ENCODE measurements at places on chromosomes 12 and 14.

GRCh38 chr14:101877766-101878165 is 86.6 kb upstream of the DYNC1H1 start:
- no peak overlapping the region for H3K4me3 ChIP-seq
- no peak for DNase-seq

GRCh38 chr12:67415473-67415872 is 146.3 kb downstream of the CAND1 start:
- H3K4me1 ChIP-seq, result no peaks in the 10 kb centered on the region
- no peak for DNase-seq
- peaks cover 2% of the 10 kb centered on the region for H3K27me3 ChIP-seq
- H3K4me3 ChIP-seq, result no peak overlapping the region
- no peaks in the 10 kb centered on the region for H3K36me3 ChIP-seq

GRCh38 chr14:56112781-56113180 is 5.4 kb upstream of the PELI2 start:
- DNase-seq, result no peak
- peaks cover 23% of the 10 kb centered on the region for H3K27me3 ChIP-seq
- H3K27ac ChIP-seq, result no peak overlapping the region

DNA sequence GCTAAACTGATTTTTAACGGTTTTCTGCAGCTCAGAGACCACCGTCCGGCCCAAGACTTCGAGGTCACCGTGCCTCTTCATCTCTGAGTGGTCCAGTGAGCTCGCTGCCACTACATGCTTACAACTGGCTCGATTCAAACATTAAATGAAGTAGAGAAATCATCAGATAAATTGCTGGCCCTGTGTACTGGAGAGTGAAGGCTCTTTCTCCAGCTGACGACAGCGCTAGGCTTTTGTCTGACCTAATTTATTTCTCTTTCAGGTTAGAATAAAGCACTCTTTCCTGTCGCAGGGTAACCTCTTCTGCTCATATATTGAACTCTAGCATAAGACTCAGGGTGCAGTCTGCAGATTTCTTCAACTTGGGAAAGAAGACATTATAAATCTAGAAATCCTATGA is 6.4 kb downstream of the BCL11B start:
- DNase-seq, result no peak
- peak overlapping the region; percentile 99 for H3K4me3 ChIP-seq
- peak overlapping the region; percentile 100 for H3K27ac ChIP-seq
- no peaks in the 10 kb centered on the region for H3K27me3 ChIP-seq
- H3K36me3 ChIP-seq, result peaks cover 29% of the 10 kb centered on the region
- H3K4me1 ChIP-seq, result peaks cover 81% of the 10 kb centered on the region

DNA sequence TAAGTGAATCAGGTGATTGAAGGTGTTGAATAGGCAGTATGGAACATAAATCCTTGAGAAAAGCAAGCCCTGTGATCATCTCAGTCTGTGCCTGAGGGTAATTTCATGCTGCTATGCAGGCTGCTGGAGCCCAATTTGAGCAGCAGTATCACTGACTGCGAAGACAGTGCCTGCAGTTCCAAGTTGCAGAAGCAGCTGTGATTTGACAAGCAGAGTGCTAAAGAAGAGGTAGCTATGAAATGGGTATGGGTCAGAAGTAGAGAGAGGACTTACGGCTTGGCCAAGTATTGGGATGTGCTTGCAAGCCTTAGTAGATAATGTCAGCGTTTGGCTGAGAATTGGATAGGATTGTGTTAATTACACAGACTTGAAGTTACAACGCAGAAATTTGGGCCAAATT is 22.5 kb downstream of the PIK3C2G start:
- no peaks in the 10 kb centered on the region for H3K4me1 ChIP-seq
- H3K27ac ChIP-seq, result no peak overlapping the region
- no peak overlapping the region for H3K4me3 ChIP-seq
- no peaks in the 10 kb centered on the region for H3K27me3 ChIP-seq
- H3K36me3 ChIP-seq, result no peaks in the 10 kb centered on the region
- DNase-seq, result no peak

Data from activated T-helper 1 cell treated with anti-CD3 and anti-CD28 coated beads, Interleukin-12 subunit alpha, Interleukin-12 subunit beta, Interleukin-2, Interleukin-4 antibody, amounts not matched to agents 30 ng/mL and 10 ng/mL and 1 ng/mL, durations not matched to agents 14 hours and 24 hours and 36 hours (primary cell).